ENCODE measurements at places on chromosomes 7 and 10.

- no peak for DNase-seq
These were observed 148.1 kb upstream of the CELF2 start for GRCh38 chr10:10869592-10869991.

DNA sequence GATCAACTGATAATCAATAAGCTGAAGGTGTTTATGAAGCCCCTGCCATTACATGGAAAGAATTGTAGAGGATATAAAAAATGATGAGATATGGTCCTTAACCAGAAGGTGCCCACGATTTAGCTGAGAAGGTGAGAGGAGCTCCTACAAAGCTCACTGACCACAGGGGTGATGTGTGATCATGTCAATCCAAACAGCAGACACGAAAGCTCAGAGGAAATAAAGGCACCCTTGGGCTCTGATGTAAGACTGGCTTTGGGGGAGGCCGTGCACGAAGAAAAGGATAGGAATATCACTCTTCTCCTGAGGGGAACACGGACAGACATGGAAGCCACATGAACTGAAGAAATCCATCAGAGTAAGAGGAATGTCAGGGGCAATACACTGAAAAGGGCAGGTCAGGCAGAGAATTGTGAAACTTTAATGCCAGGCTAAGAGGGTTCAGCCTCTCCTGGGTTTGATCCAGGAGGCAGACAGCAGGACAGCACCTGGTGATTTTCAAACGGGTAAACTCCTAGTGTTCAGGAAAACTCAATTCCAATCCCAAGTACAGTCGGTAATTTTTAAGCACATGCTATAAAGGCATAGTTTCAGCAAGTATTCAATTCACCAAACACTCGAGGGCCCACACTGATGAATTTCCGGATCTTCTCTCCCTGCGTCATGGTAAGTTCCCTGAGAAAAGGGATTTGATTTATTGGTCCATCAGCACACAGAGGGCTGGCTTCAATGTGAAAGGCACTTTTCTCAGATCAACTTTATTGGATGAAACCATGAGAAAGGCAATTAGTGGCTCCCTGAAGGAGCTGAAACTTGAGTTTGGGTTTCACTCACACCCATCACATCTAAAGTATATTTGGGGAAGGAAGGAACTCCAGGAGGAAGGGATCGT lies 163.8 kb downstream of the PRPF18 start:
- no peak for DNase-seq

DNA sequence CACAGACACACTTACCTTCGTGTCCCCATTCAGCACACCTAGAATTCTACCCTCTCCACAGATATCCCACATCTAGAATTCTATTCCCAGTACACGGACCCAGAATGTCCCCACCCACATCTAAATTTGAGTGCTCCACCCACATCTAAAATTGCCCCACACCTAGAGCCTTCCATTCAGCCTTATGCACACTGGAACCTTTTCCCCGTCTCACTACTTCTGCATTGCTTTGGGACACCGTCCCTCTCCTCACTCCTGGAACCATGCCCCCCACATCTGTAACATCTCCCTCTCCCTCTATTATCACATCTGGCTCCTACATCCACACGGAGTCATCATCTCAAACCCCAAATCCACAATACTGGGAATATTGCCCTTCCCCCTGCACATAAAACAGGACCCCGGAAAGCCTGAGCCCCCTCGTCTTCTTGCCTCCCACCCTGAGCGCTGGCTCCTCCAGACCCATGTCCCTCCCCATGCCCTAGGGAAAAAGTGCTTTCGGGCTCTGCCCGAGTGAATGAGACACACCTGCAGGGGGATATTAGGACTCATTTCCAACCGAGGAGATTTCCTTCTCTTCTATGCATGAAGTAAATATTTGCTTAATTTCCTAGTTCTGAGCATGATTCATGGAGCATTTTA lies 125.8 kb upstream of the UNC5B start:
- peak; percentile 0 for DNase-seq

DNA sequence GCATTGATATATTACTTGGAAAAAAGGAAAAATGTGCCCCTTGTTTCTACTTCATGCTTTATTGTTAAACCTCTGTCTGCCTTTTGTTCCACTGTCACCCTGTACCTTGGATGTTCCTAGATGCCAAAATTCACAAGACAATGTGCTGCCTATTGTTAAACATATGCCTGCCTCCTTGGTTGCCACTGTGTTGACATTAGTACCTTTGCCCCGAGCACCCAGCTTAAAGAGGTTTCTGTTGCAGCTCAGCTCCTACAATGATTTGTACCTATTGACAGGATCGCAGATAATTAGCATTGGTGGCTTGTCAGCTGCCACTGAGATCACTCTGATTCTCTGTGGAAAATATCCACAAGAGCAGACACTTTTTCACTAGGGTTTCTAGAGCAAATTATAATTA lies 188.0 kb downstream of the KCND2 start:
- no peak for DNase-seq

- DNase-seq, result peak; percentile 73
These were observed 29.7 kb downstream of the TRIM8 start for GRCh38 chr10:102673819-102674511.

DNA sequence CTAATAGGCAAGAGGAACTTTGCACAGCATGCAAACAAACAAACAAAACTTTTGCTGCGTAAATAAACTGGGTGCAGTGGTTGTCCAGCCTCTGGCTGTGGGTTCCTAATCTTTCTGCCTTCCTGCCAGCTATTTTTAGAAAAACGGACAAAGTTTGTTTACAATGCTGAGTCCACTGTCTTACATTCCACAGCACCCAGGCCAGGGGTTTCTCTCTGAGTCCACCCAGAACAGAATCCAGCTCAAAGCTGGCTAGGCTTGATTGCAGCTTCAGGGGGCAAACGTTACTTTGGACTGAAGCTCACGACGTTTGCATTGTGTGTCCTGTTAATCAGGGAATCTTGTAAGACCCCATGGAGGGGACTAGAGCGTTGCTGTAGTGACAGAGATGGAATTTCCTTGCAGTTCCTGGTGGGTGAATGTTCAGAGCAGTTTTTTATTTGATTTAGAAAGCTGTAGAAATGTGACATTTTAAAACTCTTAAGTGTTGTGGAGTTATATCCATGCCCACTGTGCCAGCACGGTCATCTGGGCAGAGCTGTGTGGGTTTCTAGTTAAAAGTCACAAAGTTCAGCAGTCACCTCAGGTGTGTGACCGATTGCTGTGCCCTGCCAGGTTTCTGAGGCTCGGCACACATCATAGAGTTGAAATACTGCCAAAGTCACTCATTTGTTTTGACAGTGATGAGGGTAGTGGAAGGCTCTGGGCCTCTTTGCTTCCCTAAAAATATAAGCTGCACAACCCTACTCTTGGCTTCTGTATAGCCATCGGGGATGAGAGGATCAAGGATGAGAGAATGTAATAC lies 247.0 kb downstream of the STK31 start:
- DNase-seq, result no peak

GRCh38 chr10:88687853-88688467 lies 18.1 kb upstream of the LIPK start:
- DNase-seq, result no peak

- no peak for DNase-seq
These were observed 331.2 kb downstream of the LRRTM3 start for GRCh38 chr10:67257018-67257417.

GRCh38 chr10:88131511-88132139 lies 268.2 kb downstream of the PTEN start:
- no peak for DNase-seq

Measured in stimulated activated CD4-positive, alpha-beta T cell treated with anti-CD3 and anti-CD28 coated beads, Interleukin-4, amount 100 ng/mL, for 24 hours (primary cell).